NCI-H446 (cell line): ENCODE measurements at places on chromosomes 6 and 20.
A peak's percentile ranks its signal among the peaks of the same experiment; 100 is the strongest.

DNA sequence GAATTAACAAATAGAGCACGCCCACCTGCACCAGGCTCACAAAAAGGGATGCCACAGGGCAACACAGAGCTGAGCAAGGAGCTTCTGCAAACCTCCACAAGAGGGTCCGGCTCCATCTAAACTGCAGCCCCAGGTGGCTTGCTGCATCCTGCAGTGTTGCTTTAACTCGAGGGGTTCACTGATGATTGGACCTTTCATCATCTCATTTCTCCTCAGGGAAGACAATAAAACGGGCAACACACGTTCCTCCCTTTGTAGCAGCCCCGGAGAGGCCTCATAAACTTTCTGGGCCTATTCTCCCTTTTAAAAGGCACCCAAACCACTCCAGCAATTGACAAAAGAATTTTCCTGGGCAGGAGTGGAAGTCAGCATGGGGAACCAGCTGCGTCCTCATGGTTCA is 161.5 kb upstream of the CDH4 start:
- DNase-seq: no peak

DNA sequence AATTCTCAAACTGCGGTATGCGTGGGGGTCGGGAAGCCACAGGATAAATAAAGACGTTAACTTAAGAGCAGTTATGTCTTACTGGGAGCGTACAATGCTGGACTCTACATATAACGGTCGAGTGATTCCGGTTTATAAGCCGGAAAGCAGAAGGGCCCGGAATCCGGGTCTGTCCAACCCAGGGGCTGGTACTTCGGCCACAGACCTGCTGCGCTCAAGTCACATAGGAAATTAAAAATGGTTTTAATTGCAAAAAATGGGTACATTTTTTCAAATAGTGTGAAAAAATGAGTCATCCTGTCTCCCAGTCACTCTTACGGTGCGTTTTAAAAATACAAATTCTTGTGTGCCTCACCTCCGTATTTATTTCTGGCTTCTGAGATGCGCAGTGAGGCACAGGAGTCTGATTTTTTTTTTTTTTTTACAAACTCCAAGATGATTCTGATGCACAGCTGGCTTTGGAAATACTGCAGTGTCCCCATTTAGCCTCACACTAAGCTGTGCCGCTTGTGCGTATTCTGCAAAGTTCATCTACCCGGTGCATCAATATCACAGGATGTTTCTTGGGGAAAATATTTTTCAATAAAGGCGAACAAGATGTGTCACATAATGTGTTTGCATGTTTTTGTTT is 1.0 kb downstream of the PCIF1 start:
- DNase-seq: no peak

- DNase-seq: no peak
Observed at GRCh38 chr20:50799890-50800550, 5.2 kb downstream of the BCAS4 start.

DNA sequence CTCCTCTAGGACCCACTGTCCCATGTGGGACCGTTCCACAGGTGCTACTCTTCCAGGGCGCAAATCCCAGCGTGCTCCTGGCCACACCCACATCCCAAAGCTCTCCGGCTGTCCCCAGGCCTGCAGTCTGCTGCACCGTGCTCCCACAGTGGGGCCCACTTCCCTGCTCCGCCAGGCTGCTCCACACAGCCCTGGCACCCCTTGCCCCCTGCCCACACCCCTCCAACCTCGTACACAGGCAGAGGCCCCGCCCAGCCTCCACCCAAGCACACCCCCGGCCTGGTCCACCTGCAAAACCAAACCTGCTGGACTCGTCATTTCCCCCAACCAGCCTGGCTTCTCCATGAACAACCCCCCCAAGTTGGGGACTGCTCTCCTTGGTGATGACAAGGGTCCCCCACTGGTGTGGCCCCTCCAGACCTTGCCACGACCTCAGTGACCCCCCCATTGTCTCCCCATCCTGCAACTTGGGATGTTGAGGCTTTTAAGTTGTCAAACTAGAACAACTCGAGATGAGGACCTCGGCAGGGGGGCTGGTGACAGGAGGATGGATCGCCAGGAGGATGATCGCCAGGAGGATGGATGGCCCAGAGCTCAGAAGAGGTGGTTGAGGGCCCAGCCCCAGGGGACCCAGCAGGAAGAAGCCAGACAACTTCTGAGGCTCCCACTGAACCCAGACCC is 27.1 kb downstream of the YTHDF1 start:
- DNase-seq: no peak

DNA sequence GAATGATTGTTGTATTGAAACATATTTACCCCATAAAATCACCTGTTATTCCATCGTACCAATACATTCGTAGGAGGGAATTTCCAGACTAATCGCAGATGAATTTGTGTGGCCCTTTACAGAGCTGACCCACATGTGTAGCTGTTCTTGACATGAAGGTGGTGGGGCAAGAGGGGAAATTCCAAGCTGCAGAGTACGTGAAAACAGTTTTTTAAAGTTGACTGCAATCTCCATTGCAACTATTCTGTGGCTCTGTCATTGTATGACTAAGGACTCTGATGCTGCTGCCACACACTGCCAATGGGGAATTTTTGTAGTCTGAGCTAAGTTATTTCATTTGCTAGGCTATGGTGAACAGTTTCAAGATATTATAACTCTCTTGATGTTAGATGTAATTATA is 46.4 kb upstream of the ADTRP start:
- DNase-seq: no peak

- no peak for DNase-seq
Observed at GRCh38 chr20:64119681-64120341, 12.4 kb upstream of the NPBWR2 start.

DNA sequence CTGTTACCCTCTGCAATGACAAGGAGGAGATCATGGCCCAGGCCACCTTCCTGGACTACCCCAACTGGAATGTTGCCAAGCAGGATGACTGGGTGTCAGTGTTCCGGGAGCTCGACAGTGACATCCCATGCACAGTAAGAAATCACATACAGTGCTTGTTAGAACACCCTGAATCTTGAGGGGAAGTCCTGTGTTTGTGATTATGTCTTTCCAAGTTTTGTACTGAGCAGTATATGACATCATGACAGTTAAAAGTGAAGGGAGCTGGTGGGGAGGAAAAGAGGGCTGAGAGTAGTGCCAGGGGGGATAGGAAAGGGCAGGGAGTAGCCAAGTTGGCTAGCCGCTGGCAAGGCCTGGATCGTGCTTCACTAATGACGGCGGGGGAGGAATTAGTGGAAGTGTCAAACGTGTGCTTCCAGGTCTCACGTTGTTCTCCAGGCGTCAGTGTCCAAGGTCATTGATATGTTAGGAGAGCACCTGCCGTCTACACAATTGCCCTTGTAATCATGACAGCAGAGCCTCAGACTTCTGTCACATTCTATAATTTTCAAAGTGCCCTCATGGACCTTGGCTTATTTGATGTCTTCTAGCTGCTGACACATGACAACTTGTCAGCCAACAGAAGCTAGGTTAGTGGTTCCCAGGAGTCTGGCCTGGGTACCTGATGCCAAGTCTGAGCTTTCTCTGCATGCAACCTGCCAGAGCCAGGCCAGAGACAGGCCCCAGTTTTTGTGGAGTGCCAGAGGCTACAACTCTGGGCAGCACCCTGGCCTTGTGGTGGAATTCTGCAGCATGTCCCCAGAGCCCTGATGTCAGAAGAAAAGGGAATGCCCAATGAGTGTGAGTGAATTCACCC is 18.8 kb downstream of the CFAP61 start:
- peak; percentile 61 for DNase-seq

DNA sequence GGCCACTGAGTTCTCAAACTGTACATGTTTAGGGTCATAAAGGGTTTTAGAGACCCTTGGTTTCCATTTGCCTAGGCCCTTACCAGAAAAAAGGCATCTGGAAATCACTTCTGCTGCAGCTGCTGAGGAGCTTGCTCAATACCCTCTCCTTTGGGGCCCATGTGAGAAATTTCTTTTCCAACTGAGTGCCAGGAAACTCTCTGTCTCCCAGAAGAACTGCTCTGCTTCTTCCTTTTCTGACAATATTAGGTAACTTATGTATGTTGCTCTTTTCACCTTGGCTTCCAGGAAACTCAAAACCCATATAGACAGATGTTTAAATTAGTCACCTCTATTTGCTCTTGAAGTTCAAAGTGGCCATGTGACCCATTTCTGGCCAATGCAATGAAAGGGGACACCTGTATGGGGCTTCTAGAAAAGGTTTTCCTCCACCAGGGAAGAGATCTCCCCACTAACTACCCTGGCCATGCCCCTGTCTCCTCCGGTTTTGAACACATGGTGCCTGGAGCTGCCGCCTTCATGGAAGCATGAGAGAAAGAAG is 121.6 kb downstream of the PREX1 start:
- DNase-seq: no peak

DNA sequence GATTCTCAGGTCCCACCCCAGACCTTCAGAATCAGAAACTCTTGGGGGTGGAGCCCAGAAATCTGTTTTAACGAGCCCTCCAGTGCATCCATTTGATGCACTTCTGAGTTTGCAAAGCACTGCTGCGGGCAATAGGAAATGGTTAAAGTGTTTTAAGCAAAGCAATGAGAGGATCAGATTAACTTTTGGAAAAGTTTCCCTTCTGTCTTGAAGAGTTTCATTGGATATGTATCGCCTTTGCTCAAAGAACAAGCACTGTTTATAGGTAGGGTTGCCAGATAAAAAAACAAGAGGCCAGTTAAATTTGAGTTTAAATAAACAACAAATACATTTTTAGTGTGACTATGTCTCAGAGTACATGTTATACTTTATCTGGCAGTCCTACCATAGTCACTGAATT is 226.0 kb downstream of the BMP7 start:
- no peak for DNase-seq

DNA sequence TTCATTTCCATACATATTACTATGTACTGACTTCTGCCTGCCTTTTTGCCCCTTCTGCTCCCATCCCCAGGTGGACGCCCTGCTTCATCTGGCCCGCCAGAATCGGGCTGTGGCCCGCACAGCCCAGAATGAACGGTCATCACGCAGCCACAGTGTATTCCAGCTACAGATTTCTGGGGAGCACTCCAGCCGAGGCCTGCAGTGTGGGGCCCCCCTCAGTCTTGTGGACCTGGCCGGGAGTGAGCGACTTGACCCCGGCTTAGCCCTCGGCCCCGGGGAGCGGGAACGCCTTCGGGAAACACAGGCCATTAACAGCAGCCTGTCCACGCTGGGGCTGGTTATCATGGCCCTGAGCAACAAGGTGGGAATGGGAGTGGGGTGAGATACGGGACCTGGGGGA is 4.7 kb upstream of the PHF1 start:
- no peak for DNase-seq

GRCh38 chr20:22217712-22218352 is 366.5 kb downstream of the FOXA2 start:
- DNase-seq: peak; percentile 21

DNA sequence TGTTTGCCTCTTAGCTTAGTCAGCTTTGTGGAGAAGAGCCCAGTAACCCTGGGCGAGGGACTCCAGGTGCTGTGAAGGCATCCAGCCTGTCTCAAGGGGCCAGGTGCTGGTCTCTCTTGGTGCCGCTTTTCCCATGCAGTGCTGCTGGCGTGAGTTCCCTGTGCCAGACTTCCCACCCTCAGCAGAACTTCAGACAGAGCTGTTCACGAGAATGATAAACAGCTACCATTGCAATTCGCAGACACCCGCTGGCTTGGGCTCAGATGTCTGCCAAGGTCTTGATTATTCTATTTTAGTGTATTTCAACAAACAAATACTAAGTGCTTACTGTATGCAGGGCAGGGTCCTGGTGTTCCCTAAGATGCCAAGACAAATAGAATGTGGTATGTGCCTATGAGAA is 57.7 kb downstream of the RNF217 start:
- no peak for DNase-seq

GRCh38 chr20:7147220-7147601 is 379.7 kb downstream of the BMP2 start:
- DNase-seq: no peak

DNA sequence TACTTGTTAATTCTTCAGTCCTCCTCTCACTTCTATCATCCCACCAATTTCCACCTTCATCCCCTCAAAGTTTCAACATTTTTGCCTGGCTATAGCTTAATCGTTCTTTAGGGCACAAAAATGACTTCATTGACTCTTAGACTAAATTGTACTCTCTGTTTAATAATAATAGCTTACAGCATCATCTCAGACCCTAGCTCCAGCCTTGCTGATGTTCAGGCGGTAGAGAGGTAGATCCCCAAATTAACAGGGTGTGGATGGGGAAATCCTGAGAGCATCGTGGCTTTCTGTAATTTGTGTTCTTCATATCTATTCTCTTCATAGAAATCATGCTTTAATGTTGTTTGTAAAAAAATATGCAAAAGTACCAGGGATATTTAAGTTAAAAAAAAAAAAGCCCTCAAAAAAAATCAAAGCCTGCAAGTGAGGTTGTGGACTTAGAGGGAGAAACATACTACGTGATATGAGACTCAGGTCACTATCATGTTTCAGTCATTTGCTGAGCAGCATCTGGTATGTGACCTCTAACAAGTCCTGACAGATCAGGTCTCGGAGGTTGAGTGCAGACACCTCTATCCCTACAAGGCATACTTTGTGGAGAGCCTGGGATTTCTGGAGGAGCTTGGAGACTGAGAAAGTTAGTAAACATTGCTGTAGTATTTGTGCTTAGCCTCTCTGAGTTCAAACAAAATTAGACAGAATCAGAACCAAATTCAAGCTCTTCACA is 1063.3 kb upstream of the CITED2 start:
- DNase-seq: no peak

DNA sequence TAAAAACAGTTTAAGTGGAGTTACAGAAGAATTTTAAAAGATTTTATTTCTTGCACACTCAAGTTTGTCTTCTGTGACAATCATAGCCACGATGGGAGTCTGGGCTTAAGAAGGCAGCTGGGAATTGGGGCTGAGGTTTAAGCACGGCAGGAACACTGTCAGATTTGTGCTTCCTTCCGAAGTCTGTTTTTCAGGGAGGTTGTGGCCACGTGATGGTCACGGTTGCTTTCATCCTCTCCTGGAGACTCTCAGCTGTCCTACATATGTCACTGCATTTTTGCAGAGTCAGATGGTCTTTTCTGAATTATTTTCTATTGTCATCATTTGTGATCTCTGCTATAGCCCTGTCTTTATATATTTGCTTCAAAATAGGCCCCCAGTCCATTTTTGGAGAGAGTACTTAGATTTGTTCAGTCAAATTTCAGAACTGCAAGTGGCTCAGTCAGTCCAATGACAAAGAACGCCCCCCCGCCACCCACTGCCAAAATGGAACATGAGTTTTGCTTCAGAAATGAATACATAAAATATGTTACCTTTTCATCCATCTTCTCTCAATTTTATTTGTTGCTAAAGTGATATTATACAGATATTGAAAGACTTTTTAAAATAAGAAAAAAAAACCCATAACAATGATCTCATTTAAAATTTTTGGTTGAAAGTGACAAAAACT is 111.8 kb upstream of the ZFP64 start:
- DNase-seq: no peak

- no peak for DNase-seq
Observed at GRCh38 chr6:55993418-55993817, 118.0 kb upstream of the BMP5 start.

GRCh38 chr6:22239261-22239921 is 57.4 kb downstream of the PRL start:
- no peak for DNase-seq

- no peak for DNase-seq
Observed at GRCh38 chr6:43944908-43945767, 175.1 kb downstream of the VEGFA start.
